ENCODE measurements at places on chromosomes 16 and 17.

DNA sequence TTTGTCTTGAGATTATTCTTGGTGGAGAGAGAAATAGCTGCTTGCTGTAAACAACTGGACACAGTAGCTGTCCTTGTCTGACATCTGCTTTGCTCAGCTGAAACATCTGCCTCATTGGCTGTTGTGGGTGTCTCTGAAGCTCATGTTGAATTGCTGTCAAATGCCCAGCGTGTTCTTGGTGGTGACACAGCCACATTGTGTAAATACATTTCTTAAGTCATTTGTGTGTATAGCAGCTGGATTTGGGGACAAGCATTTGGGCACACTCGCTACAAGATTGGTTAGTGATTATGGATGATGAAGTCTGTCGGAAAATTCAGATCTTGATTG is 5.3 kb downstream of the FAM234A start:
- DNase-seq = no peak

- no peak for DNase-seq
Measured at GRCh38 chr17:79470754-79471153, 140.1 kb downstream of the RBFOX3 start.

DNA sequence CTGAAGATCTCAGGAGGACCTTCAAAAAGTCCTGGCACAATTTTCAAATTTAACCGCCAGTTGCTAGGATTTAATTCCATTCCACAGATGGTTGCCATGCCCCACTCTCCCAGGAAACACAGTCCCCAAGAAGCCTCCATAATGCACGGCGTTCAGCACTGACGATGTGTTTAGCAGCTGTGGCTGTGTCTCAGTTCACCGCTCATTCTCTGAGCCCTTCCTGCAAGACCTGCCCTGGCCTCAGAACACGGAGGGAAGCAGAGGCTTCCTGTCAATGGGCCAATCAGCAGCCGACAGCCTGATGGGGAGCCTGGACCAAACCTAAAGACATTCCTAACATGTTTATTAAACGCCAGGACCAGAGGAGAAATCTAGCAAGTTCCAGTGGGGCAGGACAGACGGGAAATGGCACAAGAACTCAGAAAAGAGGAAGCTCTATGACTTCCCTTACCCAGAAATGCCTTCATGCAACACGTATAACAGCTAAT is 4.9 kb downstream of the MYLK3 start:
- no peak for DNase-seq

GRCh38 chr17:79361873-79362771 is 248.7 kb downstream of the RBFOX3 start:
- no peak for DNase-seq

GRCh38 chr16:3256866-3257465 is 533 bp upstream of the MEFV start:
- DNase-seq = no peak

GRCh38 chr16:87919681-87919994 is 16.7 kb downstream of the CA5A start:
- no peak for DNase-seq
